ENCODE measurements at places on chromosomes 12 and 14. TPM values are rescaled to one million over a fixed set of nuclear protein-coding genes. Genes with fewer than 3 reads are reported as not detected.

DNA sequence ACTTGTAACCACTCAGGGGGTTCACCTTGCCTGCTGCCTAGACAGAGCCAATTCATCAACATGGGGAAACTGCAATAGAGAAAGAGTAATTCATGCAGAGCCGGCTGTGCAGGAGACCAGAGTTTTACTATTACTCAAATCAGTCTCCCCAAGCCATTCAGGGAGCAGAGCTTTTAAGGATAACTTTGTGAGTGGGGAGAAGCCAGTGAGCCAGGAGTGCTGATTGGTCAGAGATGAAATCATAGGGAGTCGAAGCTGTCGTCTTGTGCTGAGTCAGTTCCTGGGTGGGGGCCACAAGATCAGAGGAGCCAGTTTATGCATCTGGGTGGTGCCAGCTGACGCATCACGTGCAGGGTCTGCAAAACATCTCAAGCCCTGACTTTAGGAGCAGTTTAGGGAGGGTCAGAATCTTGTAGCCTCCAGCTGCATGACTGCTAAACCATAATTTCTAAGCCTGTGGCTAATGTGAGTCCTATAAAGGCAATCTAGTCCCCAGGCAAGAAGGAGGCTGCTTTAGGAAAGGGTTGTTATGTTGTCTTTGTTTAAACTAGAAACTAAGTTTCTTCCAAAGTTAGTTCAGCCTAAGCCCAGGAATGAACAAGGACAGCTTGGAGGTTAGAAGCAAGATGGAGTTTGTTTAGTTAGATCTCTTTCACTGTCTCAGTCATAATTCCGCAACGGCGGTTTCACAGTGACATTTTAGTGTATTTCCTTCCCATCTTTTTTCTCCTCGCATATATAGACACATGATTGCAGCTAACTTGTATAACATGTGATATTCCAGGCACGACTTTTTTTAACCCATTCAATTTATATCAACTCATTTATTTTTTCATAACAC is 68.9 kb upstream of the NCOR2 start:
- H3K4me3 ChIP-seq = no peak overlapping the region
- DNase-seq = peak; percentile 74
- no peaks in the 10 kb centered on the region for H3K4me1 ChIP-seq
- no peaks in the 10 kb centered on the region for H3K27me3 ChIP-seq
- no peak overlapping the region for H3K27ac ChIP-seq
- no peaks in the 10 kb centered on the region for H3K36me3 ChIP-seq

- peak overlapping the region; percentile 57 for H3K4me3 ChIP-seq
- no peaks in the 10 kb centered on the region for H3K4me1 ChIP-seq
- H3K27me3 ChIP-seq = peaks cover 1% of the 10 kb centered on the region
- DNase-seq = peak; percentile 45
These were observed 16.8 kb upstream of the DYNC1H1 start for GRCh38 chr14:101947577-101947903.

DNA sequence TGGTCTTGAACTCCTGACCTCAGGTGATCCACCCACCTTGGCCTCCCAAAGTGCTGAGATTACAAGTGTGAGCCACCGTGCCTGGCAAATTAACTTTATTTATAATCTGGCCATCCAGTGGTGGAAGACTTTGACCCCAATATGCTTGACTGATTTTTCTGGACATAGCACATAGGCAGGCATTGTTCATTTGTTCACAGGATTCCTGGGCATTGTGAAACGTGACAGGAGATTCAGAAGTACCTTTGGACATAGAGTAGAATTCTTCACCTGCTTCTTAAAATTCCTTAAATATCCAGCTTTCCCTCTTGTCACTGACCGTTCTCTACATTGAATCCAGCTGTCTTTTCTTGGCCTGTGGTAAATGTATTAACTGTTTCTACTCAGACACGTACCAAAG is 103.1 kb downstream of the SCN8A start:
- no peaks in the 10 kb centered on the region for H3K27me3 ChIP-seq
- H3K4me3 ChIP-seq = no peak overlapping the region
- no peaks in the 10 kb centered on the region for H3K4me1 ChIP-seq

- no peak overlapping the region for H3K27ac ChIP-seq
- no peak for DNase-seq
- no peaks in the 10 kb centered on the region for H3K36me3 ChIP-seq
- H3K4me3 ChIP-seq = no peak overlapping the region
These were observed 216.8 kb downstream of the PPFIA2 start for GRCh38 chr12:81542065-81543010.

GRCh38 chr12:54341378-54342300 is 16.7 kb downstream of the COPZ1 start:
- no peak overlapping the region for H3K27ac ChIP-seq
- H3K4me1 ChIP-seq = peaks cover 6% of the 10 kb centered on the region
- DNase-seq = no peak
- H3K4me3 ChIP-seq = no peak overlapping the region
- H3K36me3 ChIP-seq = peaks cover 14% of the 10 kb centered on the region

DNA sequence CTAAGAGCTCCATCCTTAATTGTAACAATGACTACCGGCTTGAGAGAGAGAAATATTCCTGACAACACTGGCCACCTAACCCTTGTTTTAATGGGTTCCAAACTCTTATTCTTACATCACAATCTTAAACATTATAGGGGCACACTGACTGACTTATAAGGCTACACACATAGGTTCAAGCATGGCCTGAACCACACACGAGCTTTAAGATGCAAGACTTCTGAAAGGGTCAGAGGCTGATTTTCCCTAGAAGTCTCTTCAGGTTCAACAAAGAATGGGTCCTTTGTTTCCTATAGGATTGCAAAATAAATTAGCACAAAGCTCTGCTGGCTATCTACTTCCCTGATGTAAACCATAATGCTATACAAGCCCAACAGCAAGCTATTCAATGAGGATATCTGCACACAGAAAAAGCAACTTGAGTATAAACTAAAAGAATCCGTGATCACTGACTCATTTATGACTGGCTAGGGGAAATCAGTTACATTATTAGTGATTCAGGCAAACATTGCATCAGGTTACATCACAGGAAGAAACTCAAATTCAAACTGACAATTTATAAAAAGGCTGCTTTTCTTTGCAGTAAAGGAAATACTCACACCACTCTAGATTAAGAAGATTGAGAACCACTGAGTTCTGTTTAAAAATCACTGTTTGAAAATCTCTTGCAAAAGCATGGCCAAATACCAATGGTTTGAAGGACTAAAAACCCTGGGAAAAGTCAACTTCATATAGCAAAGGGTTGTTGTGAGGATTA is 8.5 kb downstream of the BTG1 start:
- H3K4me1 ChIP-seq = peaks cover 30% of the 10 kb centered on the region
- H3K27me3 ChIP-seq = no peaks in the 10 kb centered on the region
- peak; percentile 60 for DNase-seq
- H3K4me3 ChIP-seq = no peak overlapping the region

DNA sequence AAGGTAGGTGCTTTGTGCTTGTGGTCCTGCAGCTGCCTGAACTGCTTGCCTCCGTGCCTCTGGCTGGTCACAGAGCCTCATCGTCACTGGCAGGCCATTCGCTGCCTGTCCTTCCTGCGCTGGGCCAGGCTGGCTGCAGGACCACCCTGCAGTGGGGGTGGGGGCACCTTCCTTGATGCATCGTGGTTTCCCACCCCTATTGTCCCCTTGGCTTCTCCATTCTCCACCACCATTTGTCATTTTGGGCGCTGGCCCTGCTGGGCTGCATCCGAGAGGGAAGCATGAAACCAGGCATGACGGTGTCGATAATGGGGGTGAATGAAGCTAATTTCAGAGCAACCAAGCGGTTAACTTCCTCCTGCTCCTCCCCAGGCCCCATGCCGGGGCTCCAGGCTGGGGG is 127.7 kb downstream of the NRXN3 start:
- H3K4me3 ChIP-seq = no peak overlapping the region
- H3K27me3 ChIP-seq = peaks cover 3% of the 10 kb centered on the region
- H3K27ac ChIP-seq = no peak overlapping the region
- H3K4me1 ChIP-seq = no peaks in the 10 kb centered on the region
- no peaks in the 10 kb centered on the region for H3K36me3 ChIP-seq

- peak; percentile 57 for DNase-seq
- H3K27ac ChIP-seq = no peak overlapping the region
- H3K36me3 ChIP-seq = no peaks in the 10 kb centered on the region
- no peaks in the 10 kb centered on the region for H3K4me1 ChIP-seq
These were observed 671.3 kb downstream of the RPS29 start for GRCh38 chr14:48914921-48915320.

DNA sequence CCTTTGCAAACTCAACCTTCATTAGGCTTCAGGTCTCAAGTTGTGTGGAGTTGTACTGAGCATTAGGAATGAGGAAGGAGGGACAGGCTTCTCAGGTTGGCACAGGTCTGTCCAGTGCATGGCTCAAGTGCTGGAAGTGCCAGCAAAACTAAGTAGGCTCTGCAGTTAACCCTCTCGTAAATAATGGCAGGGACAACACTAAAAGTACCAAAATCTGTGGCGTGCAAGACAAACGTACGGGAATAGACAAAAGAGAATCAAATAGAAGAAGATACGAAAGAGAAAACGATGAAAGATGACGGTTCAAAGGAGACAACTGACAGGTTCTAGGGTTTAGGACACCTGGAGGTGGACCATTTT is 612 bp downstream of the TRAPPC6B start:
- peak overlapping the region; percentile 70 for H3K4me3 ChIP-seq
- no peaks in the 10 kb centered on the region for H3K36me3 ChIP-seq
- H3K27ac ChIP-seq = peak overlapping the region; percentile 97
- DNase-seq = peak; percentile 42
- H3K27me3 ChIP-seq = no peaks in the 10 kb centered on the region

- H3K27ac ChIP-seq = no peak overlapping the region
- H3K4me1 ChIP-seq = no peaks in the 10 kb centered on the region
- no peak overlapping the region for H3K4me3 ChIP-seq
- H3K27me3 ChIP-seq = no peaks in the 10 kb centered on the region
- DNase-seq = peak; percentile 42
- H3K36me3 ChIP-seq = no peaks in the 10 kb centered on the region
These were observed 89.3 kb upstream of the RFX4 start for GRCh38 chr12:106493531-106493930.

GRCh38 chr14:90472632-90473031 is 75.8 kb downstream of the CALM1 start:
- H3K4me3 ChIP-seq = no peak overlapping the region
- no peak overlapping the region for H3K27ac ChIP-seq
- no peak for DNase-seq
- no peaks in the 10 kb centered on the region for H3K36me3 ChIP-seq

GRCh38 chr12:31859232-31859977 is 99.8 kb upstream of the RESF1 start:
- H3K27me3 ChIP-seq = no peaks in the 10 kb centered on the region
- no peaks in the 10 kb centered on the region for H3K36me3 ChIP-seq
- H3K27ac ChIP-seq = no peak overlapping the region
- no peaks in the 10 kb centered on the region for H3K4me1 ChIP-seq

DNA sequence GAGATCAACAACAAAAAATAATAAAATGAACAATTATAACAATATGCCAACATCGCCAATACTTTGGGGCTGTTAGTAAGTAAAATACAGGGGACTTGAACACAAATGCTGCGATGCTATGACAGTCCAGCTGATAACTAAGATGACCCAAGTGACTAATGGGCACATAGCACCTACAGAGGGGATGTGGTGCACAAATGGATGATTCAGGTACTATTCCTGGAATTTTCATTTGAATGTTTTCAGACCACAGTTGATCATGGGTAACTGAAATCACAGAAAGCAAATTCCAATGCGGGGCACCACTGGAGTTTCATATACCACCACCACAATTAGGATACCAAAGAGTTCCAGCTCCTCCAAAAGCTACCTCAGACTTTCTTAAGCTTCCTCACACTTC is 82.9 kb downstream of the RCOR1 start:
- H3K4me3 ChIP-seq = no peak overlapping the region
- DNase-seq = no peak
- H3K27ac ChIP-seq = no peak overlapping the region
- H3K36me3 ChIP-seq = peaks cover 6% of the 10 kb centered on the region

DNA sequence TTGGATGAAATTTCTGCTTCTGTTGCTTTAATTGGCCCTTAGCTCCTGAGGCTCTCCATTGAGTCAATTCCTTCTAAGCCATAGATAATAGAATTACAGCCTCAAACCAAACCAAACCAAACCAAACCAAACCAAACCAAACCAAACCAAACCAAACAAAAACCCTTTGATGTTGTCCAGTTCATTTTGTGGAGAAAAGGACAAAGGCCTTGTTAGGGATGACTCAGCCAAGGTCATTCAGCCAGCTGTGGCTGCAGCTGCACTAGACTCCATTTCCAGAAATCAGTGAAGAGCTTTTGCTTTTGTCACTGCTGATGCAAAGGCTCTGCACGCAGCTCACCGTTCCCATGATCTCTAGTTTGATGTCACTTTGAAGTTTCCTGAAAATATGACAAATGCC is 82.2 kb upstream of the RMST start:
- no peaks in the 10 kb centered on the region for H3K4me1 ChIP-seq
- no peak for DNase-seq
- H3K36me3 ChIP-seq = no peaks in the 10 kb centered on the region
- no peak overlapping the region for H3K27ac ChIP-seq
- H3K27me3 ChIP-seq = no peaks in the 10 kb centered on the region
- H3K4me3 ChIP-seq = no peak overlapping the region

DNA sequence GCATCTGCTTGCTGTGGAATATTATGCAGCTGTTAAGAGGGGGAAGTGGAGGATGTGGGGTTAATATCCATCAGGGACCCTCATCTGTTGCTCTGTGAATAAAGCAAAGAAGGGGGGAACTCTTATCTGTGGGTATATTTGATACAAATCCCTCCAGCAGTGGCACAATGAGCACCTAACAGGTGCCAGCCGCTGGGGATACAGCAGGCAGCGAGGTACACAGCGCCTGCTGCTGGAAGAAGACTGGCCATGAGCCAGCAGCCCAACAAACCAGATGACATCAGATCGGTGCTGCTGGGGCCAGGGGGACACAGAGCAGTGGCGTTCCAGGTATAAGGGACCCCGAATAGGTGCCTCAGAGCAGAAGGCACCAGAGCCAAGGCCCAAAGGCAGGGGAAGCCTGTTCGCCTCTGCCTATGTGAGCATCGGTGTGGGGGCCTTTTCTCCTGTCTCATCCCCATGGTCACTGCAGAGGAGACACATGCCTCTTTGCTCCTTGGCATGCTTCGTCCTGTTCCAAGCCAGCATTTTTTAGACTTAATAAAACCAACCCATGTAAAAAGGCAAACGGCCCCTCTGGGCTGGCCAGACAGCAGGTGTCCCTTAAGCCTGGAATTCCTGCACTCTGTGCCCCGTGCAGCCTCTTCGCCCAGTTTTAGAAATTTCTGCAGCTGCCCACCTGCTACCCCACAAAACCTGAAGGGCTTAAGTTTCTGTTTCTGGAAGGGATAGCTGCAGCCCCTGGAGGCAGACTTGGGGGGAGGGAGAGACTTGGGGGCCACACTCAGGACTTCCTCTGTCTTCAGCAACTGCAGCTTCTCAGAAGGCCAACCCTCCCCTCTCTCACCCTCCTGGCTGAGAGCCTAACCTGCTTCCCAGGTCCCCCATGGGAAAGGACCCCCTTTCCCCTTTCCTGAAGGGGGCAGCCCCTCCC is 1.6 kb upstream of the CKB start:
- DNase-seq = no peak
- H3K36me3 ChIP-seq = no peaks in the 10 kb centered on the region
- H3K4me1 ChIP-seq = no peaks in the 10 kb centered on the region

GRCh38 chr12:68034567-68034966 is 45.3 kb downstream of the IFNG-AS1 start:
- no peak overlapping the region for H3K27ac ChIP-seq
- no peaks in the 10 kb centered on the region for H3K4me1 ChIP-seq
- DNase-seq = no peak

The NTF3 gene
- polyA plus RNA-seq = 1.4 TPM

The EPYC gene
- not detected for polyA plus RNA-seq

The GNB3 gene
- 3.2 TPM for polyA plus RNA-seq

Measured in small intestine (tissue), 16 donors.